ENCODE measurements at places on chromosomes 12 and 14.
A peak's percentile ranks its signal among the peaks of the same experiment; 100 is the strongest.

DNA sequence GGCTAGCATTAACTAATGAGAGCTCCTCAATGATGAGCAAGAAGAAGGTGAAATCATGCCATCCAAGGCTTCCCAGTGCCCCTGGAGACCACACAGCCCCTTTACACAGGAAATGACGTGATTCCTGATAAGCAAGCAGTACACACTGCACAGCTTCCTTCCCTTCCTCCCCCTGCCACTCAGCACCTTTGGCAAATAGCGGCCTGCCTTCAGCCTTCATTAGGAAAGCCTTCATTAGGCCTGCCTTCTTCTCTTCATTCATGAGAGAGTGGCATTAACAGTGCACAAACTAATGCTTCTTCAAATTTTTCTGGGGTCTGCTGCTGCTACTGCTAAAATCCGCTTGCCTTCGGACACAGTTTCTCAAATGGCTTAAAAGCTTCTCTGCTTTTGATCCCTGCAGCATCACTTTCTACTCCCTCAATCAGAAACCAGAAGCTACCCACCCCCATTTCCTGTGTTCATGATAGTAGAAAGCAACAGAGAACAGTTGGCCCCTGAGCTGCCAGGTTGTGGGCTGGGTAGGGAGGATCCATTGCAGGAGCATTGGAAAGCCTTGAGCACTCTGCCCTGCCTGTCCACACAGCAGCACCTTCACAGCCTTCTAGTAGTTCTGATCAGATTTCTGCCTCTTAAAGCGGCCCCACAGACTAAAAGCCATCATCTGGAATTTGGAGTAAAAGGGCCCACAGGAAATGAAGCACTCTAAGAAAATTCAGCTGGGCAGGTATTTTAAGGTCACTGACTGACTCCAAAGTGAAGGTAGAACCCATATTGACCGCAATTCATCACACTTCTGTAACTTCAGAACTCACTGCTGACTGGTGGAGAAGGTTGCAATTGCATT lies 103.8 kb upstream of the ETV6 start:
- DNase-seq: no peak

- DNase-seq: peak; percentile 70
Measured at GRCh38 chr14:65290830-65291229, 121.7 kb upstream of the FUT8 start.

GRCh38 chr12:58966939-58967338 lies 46.6 kb upstream of the LRIG3 start:
- DNase-seq: peak; percentile 3

GRCh38 chr12:108697905-108698304 lies 33.4 kb downstream of the CORO1C start:
- no peak for DNase-seq

GRCh38 chr14:104119488-104120251 lies 18.7 kb upstream of the KIF26A start:
- no peak for DNase-seq

DNA sequence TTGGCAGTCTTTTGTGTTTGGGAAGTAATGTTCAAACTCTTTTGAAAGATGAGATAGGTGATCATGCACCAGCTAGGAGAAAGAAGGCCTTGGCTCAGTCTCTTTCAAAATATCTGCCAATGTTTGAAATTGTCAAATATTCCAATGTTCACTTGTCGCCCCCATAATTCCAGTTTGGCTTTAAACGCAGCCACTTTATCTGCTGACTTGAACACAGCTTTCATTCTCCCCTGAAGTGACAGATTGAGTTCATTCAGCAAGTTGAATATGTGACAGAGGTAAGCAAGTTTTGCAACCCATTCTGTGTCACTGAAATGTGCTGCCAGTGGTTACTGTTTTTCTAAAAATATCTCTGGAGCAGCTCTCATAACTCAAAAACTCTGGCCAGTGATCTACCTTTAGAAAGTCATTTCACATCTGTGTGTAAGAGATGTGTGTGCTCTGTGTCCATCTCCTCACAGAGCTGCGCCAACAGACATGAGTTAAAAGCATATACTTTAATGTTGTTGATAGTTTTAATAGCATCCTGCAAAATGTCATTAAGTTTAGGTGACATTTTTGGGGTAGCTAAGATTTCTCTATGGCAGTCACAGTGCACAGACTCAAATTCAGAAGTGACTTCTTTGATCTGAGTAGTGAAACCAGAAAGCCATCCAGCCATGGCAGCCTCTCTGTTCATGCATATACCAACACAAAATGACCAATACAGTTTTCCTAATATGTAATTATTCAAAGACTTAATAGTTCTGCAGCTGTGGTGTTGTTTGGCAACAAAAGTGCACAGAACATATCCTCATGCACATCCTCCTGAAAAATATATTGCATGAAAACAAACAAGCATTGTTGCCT lies 614.3 kb upstream of the MIS18BP1 start:
- DNase-seq: no peak

DNA sequence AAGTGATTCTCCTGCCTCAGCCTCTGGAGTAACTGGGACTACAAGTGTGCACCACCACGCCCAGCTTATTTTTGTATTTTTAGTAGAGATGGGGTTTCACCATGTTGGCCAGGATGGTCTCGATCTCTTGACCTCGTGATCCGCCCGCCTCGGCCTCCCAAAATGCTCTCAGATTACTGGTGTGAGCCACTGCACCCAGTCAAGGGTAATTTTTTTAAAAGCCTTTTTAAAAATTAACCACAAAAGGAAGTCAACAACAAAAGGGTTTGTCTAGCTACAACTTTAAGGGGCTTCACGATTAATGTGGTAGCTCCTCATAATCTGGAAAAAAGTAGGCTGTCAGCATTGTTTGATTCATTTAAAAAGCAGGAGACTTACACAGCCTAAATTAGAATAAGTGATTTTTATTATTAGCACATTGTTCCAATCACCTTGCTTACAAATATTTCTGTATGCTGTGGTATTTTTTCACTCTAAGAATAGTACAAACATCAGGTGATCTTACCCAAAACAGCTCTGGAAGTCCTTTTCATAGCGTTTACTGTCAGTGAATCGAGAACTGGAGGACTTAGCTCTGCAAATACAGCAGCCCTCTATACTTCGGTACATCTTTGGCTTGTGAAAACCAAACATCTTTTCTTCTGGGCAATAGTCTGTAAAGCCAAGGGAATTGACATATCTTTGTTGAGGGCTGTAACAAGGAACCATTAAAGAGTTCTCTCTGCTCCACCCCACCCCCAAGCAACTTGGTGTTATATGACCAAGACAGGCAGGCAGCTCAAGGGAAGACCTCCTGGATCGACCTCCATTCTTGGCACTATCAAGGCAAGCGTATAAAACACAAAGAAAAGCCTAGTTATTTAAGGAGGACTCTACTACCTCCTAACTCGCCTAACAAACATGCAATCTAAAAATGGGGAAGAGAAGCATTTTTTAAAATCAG lies 28.1 kb downstream of the SINHCAF start:
- DNase-seq: no peak

- no peak for DNase-seq
Measured at GRCh38 chr12:114499338-114499737, 93.4 kb upstream of the TBX5 start.

DNA sequence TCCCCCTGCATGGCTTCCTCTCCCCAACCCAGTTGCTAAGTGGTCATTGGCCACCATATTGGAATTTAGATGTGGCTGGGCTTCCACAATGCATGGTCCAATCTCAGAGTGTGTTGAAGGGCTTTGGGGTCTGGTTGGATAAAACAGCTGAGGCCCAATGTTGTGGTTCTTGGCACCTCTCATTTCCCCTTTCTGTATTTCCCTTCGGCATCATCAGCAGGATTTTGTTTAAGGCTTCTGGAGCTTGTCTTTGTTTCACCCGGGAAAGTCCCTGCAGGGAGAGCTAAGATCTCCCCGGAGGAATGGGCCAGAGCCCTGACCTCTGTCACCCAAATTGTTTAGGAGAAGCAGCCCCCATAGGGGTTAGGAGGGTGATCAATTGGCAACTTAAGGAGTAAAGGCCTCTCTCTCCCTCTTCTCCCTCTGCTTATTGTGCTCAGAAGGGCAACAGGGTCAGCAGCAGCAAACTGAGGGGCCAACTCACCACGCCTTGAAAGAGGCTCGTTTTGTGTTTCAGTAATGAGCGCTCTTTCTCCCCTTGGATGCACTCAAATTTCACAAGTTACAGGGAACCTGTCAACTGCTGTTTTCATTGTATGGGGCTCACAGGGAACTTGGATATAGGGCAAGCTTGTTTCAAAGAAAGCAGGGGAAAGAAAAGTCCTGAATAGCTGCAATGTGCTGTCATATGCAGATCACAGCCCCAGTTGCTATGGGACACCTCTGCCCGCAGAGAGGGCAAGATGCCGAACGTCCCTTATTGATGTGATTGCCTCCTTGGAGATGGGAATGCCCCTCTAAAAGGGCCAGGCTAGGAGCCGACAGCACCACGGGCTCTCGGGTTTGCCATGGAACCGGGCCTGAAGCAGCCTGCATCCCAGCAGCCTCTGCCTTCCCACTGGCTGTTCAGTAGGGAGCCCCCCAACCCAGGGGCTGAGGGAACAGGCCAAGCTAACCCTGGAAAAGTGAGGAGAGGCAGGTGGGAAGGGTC lies 223.7 kb downstream of the ZFP36L1 start:
- no peak for DNase-seq

DNA sequence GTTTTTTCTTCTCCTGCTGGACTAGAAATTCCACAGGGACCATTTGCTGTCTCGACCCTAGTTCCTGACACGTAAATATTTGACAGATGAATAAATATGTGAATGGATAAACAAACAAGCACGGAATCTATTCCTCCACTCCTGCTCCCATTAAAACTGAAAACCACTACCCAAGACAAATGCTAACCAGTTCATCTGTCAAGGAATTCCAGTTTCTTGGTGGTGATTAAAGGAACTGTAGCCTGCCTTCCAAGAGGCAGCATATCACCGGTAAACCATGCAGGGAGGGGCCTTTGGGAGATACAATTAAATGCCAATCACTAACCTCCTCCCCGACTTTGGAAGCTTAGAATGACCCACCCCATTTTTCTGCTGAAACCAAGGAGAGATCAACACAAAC lies 95.4 kb downstream of the TTC7B start:
- DNase-seq: no peak

DNA sequence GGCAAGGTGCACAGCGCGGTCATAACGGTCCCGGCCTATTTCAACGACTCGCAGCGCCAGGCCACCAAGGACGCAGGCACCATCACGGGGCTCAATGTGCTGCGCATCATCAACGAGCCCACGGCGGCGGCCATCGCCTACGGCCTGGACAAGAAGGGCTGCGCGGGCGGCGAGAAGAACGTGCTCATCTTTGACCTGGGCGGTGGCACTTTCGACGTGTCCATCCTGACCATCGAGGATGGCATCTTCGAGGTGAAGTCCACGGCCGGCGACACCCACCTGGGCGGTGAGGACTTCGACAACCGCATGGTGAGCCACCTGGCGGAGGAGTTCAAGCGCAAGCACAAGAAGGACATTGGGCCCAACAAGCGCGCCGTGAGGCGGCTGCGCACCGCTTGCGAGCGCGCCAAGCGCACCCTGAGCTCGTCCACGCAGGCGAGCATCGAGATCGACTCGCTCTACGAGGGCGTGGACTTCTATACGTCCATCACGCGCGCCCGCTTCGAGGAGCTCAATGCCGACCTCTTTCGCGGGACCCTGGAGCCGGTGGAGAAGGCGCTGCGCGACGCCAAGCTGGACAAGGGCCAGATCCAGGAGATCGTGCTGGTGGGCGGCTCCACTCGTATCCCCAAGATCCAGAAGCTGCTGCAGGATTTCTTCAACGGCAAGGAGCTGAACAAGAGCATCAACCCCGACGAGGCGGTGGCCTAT lies 875 bp downstream of the HSPA2 start:
- DNase-seq: no peak

- no peak for DNase-seq
Measured at GRCh38 chr12:17680220-17680619, 409.8 kb downstream of the RERGL start.

DNA sequence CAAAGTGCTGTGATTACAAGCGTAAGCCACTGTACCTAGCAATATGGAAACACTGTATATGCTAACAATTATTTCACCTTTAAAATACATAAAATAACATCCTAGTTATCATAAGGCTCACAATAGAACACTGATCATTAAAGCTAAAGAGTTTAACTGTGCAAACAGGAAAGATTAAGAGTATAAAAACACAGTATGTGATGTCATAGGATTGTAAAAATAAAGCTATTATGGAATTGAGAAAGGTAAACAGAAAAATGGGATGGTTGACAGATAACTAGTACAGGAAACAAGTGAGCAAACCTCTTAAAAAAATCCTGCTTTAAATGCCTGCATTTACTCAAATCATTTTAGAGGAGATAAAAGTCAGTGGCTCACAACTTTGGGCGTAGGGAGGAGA lies 10.8 kb upstream of the IPO8 start:
- DNase-seq: no peak

DNA sequence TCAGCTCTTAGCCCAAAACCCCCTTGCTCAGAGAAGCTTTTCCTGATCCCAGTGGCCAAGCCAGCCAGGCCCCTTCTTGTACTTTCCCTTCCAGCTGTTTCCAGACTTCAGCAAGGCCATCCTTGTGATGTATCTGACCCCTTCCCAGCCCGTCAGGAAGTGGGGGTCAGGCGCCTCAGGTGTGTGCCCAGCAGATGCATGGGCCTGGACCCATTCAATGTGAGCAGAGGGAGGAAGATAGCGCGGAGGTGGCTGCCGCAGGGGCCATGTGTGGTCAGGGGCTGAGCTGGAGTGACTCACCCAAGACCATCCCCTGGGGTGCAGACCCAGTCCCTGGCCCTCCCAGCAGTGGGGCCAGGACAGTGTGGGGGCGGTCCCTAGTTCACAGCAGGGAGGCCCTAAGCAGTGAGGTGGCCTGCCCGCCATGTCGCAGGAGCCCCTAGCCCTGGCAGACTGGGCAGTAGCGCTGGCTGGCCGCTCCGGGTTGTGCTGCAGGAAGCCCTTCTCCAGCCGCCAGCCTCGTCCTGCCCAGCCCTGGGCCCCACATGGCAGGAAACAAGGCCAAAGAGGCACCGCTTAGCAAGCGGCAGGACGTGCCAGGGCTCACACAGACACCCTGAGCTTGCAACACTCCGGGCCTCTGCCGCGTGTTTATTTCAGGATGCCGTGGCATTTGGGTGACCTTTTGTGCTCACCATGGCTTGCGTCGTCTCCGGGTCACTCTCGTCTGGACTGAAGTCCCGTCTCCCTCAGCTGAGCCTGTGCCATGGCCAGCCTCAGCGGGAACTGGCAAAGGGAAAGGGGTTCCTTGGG lies 12.0 kb downstream of the ADSS1 start:
- peak; percentile 95 for DNase-seq

DNA sequence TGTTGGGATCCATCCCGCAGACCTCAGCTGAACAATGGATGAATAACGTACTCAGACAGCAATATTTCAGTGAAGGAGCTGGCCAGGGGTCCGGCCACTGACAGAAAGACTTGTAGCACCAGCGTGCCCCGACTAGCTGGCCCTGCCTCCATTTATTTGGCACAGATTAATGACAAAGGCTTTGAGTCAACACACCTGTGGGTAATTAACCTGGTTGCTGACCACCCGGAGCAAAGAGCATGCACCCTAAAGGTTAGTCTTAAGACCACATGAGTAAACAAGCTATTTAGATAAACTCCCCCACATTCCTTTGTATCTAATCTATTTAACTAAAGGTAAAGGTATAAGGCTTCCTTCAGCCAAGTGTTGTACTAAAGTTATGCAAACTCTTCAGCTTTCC lies 868.6 kb downstream of the LRFN5 start:
- DNase-seq: no peak

GRCh38 chr12:49864798-49865090 lies 21.8 kb upstream of the BCDIN3D start:
- no peak for DNase-seq

Data from fibroblast of gingiva (primary cell).